ENCODE measurements at places on chromosomes 7 and 10.

DNA sequence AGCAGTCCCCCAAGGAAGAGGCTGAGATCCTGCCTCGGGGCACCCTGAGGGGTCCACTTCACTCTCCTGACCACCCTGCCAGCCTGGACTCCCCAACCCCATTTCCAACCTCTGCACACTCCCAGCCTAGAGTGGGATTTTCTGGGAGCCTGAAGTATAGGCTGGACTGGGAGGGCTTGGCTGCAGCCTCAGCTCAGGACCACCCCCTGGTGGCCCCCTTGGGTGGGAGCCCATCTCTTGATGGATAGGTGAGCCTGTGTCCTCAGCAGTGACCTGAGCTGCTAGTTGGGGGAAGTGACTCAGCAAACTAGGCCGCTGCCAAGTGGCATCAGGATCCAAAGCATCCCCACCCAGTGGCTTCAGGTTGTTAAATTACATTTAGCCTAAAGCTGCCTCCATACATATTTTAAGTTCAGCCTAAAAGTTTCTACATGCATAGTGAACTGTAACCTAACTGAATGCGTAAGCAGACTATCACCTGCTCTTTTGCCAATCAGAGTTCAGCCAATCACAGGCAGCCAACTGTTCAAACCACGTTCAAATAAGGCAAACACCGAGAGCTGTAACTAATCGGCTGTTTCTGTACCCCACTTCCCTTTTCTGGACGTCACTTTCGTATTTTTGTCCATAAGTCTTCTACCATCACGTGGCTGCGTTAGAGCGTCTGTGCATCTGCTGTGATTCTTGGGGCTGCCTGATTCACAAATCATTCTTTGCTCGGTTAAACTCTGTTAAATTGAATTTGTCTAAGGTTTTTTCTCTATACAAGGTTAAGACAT lies 144.0 kb downstream of the PLPP4 start:
- no peak for DNase-seq

- DNase-seq, result no peak
These were observed 102.4 kb downstream of the PTPN20 start for GRCh38 chr10:47013507-47014154.

- no peak for DNase-seq
These were observed 53.5 kb upstream of the SVIL start for GRCh38 chr10:29688230-29688661.

GRCh38 chr7:5692112-5692844 lies 89.2 kb downstream of the RNF216 start:
- no peak for DNase-seq

GRCh38 chr10:6236349-6237198 lies 33.8 kb downstream of the PFKFB3 start:
- DNase-seq, result no peak

GRCh38 chr10:75910032-75910431 lies 478.6 kb downstream of the LRMDA start:
- DNase-seq, result no peak

DNA sequence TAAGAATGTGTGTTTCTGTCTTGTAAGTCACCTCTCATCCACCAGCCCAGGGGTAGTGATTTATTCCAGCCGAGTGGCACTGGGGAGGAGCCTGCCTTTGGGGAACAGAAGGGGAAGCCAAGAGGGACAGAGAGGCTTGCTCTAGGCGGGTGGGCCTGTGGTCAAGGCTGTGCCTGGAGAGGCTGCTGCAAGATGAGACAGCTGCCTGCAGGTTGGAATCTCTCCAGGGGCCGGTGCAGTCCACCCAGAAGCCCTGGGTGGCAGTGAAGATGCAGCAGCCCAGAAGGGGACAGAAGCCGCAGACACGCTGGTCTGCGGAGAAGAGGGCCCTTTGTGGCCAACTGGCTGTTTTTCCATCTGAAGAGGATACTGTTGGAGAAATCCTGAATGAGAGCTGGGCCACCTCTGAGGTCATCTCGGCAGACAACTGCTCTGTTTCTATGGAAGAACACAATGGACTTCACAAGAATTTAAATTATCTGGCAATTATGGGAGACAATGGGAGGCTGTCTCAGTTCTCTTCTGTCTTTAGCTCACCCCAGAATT lies 175.7 kb downstream of the GFRA1 start:
- no peak for DNase-seq

- DNase-seq, result no peak
These were observed 19.6 kb upstream of the IFRD1 start for GRCh38 chr7:112430649-112431048.

DNA sequence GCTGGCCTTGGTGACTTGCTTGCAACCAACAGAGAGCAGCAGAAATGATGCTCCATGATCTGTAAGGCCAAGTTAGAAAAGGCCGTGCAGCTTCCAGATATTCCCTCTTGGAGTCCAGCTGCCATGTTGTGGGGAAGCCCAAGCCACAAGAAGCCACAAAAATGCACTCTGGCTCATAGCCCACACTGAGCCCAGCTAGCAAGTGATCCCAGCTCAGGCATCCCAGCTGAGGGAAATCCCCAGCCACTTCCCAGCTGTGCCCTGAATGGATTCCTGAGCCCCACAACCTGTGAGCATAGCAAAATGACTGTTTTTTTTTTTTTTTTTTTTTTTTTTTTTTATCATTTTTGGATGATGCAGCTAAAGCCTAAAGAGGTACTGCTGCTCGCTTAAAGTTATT lies 11.1 kb upstream of the SDK1 start:
- no peak for DNase-seq

- no peak for DNase-seq
These were observed 26.3 kb upstream of the TSPAN33 start for GRCh38 chr7:129118182-129118581.

- DNase-seq, result no peak
These were observed 9.0 kb downstream of the GATAD1 start for GRCh38 chr7:92456236-92456635.

GRCh38 chr7:341841-342638 lies 52.1 kb downstream of the FOXL3 start:
- DNase-seq, result no peak

GRCh38 chr10:99671386-99671785 lies 12.1 kb downstream of the ENTPD7 start:
- no peak for DNase-seq

DNA sequence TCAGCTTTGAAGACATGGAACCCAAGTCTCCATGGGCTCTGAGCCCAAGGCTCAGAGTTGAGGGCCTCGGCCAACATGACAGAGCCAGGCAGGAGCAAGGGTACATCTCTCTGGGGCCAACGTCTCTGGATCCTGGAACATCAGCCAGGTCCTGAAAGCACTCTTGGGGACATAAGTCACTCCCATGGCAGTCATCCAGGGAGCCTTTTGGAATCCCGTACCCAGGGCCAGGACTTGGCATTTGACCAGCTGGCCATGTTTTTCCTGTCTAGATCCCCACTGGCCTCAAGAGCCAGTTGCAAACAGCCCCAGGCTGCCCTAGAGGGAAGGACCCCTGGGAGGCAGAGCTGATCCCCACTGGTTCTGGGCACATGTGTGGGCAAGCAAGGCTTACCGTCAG lies 4.3 kb upstream of the CXCL12 start:
- DNase-seq, result no peak

- DNase-seq, result no peak
These were observed at the start of gene VSTM4 for GRCh38 chr10:49115015-49115795. Gene VSTM4 (minus strand): TSS chr10:49115522. CDS start chr10:49115485, 37 bp downstream.

DNA sequence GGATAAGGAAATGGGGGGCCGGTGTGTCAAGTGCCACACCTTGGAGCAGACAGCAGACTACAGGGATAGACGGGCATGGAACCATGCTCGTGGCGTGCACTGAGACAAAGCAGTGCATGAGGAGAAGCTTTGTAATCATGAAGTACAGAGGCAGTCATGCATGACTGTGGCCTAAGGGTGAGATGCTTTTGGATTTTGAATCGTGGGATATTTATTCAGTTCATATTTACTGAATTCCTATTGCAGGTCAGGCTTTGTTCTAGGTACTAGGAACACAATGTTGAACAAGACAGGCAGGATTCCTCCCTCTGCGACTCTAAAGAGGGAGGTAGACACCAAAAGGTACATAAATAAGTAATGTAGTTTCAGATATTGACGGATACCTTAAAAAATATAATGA lies 597.6 kb downstream of the PARD3 start:
- DNase-seq, result no peak

DNA sequence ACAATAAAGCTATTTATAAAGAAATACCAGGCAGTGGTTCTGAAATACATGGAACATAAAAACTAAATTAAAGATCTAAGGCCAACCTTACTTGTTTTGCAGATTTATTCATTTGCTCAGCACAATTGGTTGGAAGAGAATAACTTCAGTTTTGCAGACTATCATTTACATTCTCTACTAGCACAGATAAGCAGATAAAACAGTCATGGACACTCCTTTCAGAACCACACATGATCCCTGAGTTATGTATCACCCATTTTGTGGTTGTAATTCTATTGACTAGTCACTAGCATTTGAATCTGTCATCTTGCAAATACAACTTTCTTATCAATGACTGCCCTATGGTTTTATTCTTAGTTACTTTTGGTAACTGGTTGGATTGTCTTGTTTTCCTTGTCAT lies 45.1 kb downstream of the PRKAR2B start:
- no peak for DNase-seq

DNA sequence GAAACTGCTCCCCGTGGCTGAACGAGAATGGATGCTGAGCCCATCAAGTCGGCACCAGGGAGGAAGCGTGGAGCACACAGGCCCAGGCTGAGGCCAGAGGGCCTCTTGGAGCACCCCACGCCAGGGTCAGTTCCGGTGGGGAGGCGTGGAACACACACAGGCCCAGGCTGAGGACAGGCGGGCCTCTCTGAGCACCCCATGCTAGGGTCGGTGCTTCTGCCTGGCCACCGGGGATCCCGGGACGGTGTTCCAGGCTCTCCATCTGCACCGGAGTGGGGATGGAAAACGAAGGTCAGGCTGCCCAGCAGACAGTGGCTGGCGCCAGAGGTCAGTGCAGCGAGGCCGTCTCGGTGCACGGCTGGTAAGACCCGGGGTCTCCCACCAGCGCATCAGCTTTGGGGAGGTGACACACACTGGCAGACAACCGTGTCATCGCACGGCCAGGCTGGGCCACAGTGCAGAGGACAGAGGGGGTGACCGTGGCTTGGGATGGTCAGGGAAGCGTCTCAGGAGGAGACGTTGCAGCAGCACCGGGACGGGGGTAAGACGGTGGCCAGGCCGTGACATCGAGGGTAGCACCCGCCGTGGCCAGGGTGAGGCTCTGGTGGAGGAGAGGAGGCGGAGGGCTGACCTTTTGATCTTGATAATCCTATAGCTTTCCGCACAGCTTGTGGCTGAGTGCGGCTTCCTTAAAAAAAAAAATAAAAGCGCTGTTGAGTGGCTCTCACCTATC lies 203.9 kb downstream of the ELFN1 start:
- no peak for DNase-seq

GRCh38 chr10:117137911-117138642 lies at the start of gene VAX1:
Gene VAX1 (minus strand): TSS chr10:117138270. CDS start chr10:117138056, 214 bp downstream.
- no peak for DNase-seq

Data from cerebellar nuclear complex (tissue), 1 donor.